A673 (cell line): ENCODE measurements at places on chromosomes 2 and 18.

GRCh38 chr2:98664323-98664722, 55.9 kb downstream of the UNC50 start:
- DNase-seq, result no peak

DNA sequence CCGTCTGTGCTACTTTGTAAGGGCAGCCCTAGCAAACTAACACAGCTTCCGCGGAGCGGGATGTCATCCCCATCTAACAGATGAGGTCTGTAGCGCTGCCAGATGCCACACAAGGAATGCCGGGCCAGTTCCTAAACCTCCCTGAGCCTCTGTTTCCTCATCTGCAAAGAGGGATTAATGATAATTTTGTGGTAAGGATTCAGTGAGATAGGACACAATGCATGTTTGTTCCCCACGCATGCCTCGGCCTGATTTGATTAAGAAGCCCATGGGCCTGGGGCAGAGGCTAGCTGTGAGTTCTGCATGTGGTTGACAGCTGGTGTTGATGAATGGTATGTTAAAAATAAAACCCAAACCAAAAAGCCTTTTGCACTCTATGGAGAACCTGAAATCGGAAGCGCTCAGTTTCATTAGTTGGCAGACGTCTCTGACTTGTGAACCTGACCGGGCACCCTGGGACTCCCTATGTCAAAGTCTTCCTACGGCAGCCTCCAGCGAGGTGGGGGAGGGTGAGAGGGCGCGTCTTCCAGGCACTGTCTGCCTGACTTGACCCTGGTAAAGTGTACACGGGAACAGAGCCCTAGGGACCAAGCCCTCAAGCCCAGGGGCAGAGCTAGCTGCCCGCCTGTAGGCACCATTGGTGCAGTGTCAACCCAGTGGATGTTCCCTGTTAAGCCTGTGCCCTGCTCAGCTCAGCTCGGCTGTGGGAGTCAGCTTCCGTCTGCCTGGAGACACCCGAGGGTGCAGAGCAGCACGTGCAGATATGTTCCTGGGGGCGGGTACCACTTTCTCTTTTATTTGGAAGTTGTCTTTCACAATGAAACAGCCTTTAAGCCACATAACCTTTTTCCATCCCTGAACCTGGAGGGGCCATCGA, 14.8 kb upstream of the INHBB start:
- DNase-seq, result no peak

- no peak for DNase-seq
Observed at GRCh38 chr2:24231461-24231881, 56.6 kb downstream of the FAM228A start.

- no peak for DNase-seq
Observed at GRCh38 chr18:74414953-74415515, 42.1 kb downstream of the DIPK1C start.

GRCh38 chr2:96144481-96145035, 682 bp downstream of the DUSP2 start:
- DNase-seq, result no peak

DNA sequence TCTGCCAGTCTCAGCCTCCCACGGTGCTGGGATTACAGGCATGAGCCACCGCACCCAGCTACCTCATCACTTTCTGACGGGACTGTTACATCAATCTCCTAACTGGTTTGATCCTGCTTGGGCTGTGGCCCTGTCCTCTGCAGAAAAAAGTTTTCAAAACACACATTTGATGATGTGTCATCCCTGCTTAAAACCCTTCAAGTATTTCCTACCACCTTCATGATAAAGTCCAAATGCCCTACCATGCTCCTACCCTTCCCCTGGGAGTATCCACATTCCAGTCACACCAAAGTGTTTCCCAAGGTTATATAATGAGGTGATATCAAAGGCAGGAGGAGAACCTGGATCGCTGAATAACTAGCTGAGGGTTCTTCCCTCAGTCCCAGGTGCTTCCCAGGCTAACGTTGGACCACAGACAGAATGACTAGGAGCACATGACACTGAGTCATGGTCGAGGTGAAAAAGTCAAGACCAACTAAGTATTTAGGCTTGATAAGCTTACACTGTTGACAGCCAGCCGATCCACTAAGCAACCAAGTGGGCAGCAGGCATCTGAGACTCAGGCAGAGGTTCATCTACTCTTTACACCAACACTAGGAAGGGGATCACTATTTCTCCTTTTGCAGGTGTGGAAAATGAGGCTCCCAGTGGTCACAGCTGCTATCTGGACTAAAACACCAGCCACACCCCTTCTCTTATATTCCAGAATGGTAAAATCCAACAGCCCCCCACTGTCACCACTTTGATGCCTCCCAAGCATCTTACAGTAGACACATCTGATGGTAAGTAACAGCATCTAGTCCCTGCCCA, 31.8 kb downstream of the CYRIA start:
- DNase-seq, result no peak

GRCh38 chr2:181459621-181460021, 2.4 kb downstream of the ITGA4 start:
- DNase-seq, result peak; percentile 31

GRCh38 chr18:76167845-76168621, 327.0 kb downstream of the ZNF516 start:
- DNase-seq, result no peak
